ENCODE measurements at places on chromosomes 5 and 9.

GRCh38 chr5:32779754-32780415 lies 68.8 kb downstream of the NPR3 start:
- no peak for DNase-seq

DNA sequence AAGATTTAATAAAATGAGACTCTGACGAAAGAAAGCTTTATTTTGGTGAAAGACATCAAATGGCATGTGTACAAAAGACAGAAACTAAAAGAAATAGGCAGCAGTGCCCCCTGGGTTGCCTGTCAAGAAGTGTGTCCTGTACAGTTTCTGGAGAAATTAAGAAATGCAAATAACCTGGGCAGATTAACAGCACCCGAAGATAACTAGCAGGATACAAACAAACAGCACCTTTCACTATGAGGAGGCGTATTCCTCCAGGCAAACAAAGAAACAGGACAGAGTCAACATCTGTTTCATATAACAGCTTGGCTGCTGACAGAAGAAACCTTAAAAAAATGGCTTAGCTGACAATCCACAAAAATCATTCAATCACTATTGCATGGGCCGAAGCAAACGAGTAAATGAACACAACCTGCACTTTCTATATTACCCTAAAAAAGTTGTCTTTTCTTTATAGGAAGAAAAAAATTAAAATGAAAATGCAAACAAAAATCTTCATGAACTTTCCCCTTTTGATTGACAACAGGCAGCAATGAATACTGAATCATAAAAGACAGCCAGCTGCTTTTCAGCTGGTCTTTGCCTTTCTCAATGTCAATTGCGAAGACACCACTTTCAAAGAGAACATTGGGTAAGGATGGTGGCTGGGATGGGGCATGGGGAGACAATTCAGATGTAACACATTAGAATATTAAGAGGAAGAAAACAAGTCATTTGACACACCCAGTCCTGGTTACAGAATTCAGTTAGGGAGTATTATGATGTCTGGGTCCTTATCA lies 162.1 kb downstream of the ARL15 start:
- DNase-seq: no peak

DNA sequence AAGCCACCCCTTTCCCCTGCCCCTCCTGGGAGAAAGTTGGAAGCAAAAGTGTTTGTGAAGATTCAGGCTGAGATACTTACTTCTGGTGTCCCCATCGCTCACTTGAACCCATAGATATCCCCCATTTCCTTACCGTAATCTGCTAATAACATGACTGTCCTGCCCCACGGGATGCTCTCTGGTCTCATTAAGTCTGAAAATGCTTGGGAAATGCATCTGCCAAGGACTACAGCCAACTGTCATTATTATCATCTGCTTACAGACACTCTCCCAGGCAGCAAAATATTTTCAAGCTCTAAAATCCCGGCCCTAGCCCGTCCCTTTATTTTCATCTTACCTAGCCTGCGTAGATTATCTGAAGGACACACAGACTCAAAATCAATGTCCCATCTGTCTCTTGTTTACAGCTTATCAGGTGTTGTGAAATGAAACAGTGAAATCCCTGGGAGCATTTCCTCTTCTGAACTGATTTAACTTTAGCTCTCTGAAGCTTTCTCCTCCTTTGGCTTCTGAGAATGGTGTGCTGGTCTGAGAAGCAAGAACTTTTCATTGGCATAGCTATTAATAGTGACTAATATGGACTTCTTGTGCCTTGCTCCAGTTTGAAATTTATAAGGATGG lies 126.9 kb upstream of the OSMR start:
- DNase-seq: no peak

- no peak for DNase-seq
Measured at GRCh38 chr5:55418994-55419968, 111.5 kb downstream of the MTREX start.

- peak; percentile 30 for DNase-seq
Measured at GRCh38 chr5:127441799-127442484, 75.5 kb upstream of the PRRC1 start.

DNA sequence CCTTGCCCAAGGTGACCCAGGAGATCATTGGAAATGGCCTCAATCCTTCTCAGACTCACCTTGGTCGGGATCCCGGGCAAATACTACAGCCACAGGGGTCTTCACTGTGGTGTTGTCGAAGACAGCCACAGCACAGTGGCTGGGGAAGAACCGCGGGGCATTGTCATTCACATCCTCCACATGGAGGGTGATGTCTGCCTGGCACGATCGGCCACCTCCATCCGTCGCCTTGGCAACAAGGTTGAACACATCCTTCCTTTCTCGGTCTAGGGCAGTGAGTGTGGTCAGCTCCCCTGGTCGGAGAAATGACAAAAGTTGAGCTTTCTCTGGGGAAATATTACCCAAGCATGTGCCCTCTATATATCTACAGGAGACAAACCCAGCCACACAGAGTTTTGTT lies 56.8 kb downstream of the FAT2 start:
- DNase-seq: no peak

GRCh38 chr5:76425146-76425545 lies 22.1 kb downstream of the IQGAP2 start:
- no peak for DNase-seq

DNA sequence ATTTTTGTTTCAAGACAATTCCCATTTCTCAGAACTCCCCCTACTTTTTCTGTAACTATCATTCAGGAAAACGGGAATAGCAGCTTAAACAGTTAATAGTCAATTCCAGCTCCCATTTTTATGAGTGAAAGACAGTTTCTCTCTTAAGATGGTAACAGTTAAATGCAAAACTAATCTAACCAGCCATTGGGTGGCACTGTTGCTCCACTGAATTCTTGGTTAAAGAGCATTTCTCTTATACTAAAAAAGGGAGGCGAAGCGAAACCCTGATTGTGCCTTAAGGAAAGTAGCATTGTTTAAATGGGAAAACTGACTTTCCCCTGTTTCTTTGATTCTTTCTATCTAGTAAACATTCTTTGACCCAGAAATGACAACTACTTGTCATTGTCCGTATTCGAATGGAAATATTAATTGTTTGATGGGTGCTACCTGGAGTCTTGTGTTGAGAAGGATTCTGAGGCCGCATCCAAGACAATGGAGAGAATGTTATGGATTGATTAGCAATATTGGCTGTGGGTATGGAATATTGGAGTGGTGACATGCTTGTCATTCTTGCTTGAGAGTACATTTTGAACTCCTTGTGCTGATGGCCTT lies 507.8 kb downstream of the MAT2B start:
- peak; percentile 25 for DNase-seq

DNA sequence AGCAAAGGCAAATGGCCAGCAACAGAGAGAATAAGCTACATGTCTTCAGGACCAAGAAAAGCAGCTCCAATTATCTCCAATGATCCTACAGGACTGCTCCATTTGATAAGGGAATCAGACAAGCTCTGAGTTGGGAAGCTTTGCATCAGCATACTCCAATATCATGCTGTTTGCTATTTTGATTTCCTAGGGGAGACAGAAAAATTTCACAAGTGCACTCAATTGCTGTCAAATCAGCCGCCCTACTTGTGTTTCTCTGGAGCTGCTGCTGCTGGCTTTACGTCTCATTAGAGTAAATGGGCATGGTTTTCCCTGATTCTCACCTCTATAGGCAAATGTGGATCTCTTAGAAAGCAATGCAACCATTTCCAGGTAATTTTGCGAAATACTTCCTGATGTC lies 201.7 kb downstream of the PRELID2 start:
- DNase-seq: no peak

- peak; percentile 68 for DNase-seq
Measured at GRCh38 chr5:170132269-170132975, 26.7 kb downstream of the FOXI1 start.

DNA sequence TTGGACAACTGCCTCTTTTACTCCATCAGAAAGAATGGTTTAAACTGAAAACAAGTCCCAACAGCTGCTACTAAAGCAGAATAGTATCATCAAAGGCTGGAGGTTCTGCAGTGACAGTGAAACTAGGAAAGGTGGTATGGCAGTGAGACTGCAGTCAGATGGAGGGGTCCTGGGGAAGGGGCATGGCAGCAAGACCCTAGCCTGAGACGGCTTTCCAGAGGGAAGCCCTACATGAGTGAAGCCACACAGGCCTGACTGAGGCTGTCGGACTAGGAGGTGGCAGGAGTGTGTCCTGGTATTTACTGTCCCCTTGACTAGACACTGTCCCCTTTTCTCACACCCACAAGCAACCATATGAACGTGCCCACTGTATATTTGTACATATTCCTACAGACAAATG lies 40.4 kb upstream of the IPPK start:
- no peak for DNase-seq

DNA sequence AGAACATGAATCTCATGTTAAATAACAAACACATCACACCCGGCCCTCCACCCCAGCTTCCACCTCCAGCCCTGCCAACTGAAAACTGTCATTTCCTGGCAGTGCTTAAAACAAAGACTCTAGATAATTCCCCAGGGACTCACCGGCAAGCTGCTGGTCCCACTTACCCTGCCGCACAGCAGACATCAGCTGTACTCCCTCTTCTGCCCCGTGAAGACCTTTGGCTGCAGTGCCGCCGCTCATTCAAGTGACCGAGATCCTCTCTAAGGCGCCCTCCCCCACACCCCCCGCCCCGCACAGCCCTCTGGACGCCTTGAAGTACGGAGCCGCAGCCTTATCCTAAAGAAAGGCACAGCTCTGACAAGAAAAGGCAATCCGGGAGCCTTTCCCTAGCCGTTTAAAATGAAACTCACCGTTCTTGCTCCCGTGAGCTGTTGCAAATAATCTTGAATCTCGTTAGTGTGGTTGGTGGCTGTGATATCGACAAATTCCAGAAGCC lies 434 bp downstream of the GLRX start:
- DNase-seq: peak; percentile 33

GRCh38 chr5:161544350-161544765 lies 2.2 kb downstream of the GABRB2 start:
- no peak for DNase-seq

DNA sequence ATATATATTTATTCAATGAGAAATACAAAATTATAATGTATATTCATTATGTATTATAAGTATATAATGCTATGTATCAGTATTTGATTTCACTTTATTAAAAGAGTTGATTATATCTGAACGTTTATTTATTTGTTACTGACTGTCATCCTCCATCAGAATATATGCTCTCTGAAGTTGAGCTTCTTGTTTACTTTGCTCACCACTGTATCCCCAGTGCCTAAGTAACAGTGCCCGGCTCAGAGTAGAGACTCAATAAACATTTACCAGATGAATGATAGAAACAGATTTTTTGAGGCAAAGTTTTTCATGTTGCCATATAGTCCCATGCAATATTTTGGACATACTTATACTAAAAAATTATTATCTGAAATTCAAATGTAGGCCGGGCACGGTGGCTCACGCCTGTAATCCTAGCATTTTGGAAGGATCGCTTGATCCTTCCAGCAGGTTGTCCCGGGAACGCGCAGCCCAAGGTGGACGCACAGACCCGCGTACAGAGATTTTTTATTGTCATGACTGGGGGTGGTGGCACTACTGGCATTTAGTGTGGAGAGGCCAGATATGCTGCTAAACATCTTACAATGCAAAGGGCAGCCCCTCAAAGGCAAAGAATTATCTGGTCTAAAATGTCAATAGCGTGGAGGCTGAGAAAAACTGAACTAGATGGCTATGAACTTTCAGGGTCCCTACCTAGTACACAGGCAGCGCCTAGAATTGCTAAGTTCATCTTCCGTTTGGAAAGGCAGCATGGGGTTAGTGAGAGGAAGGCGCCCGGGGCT lies 761 bp upstream of the DNAJC25 start:
- DNase-seq: no peak

DNA sequence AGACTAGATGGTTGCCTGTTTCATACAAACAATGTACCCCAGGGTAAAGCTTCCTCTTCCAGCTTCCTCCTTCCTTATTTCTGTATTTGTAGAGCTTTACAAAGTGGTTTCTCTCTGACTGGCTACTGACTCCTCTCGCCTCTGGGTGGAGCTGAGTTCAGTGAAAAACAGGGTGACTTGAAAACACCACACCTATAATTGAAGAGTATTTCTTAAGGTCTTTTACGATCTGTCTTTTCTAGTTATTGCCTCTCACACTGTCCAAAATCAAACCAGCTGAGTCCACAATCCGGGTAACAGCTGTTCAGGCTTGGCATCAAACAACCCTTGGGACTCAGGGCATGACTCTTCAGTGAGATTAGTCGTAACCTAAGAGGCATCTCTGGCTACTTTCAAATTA lies 200.4 kb downstream of the ARRDC3 start:
- DNase-seq: no peak

All from HTR-8/SVneo (cell line).